ENCODE measurements at places on chromosomes 12 and 14.

GRCh38 chr12:62291864-62292760, 31.9 kb downstream of the USP15 start:
- H3K36me3 ChIP-seq: peaks cover 5% of the 10 kb centered on the region
- H3K27ac ChIP-seq: no peak overlapping the region
- no peaks in the 10 kb centered on the region for H3K27me3 ChIP-seq

GRCh38 chr12:88836156-88836555, 255.9 kb upstream of the KITLG start:
- H3K4me3 ChIP-seq: no peak overlapping the region
- H3K4me1 ChIP-seq: no peaks in the 10 kb centered on the region
- no peaks in the 10 kb centered on the region for H3K36me3 ChIP-seq
- no peak overlapping the region for H3K27ac ChIP-seq

DNA sequence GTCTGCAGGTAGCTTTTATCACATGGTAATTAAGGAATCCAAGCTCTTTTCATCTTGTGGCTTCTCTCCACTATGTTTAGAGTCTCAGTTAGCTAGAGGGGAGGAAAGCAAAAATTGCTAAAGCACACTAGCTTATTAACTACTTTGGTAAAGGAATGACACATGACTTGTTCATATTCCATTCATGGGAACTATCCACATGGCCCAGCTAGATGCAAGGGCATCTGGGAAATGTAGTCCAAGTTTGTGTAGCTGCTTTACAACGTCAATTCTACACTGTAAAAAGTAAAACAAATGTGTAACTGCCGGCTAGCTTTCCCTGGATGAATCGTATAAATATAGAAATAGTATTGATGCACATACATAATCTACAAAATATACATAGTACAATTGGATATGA, 244.5 kb upstream of the LRFN5 start:
- H3K27ac ChIP-seq: no peak overlapping the region
- no peak for DNase-seq
- H3K4me3 ChIP-seq: no peak overlapping the region
- H3K36me3 ChIP-seq: no peaks in the 10 kb centered on the region

- no peaks in the 10 kb centered on the region for H3K36me3 ChIP-seq
- no peaks in the 10 kb centered on the region for H3K4me1 ChIP-seq
- H3K27ac ChIP-seq: no peak overlapping the region
- H3K27me3 ChIP-seq: no peaks in the 10 kb centered on the region
These were observed 28.4 kb upstream of the BDKRB2 start for GRCh38 chr14:96176275-96176674.

- no peaks in the 10 kb centered on the region for H3K27me3 ChIP-seq
- no peak for DNase-seq
- no peaks in the 10 kb centered on the region for H3K36me3 ChIP-seq
- H3K27ac ChIP-seq: no peak overlapping the region
- H3K4me3 ChIP-seq: no peak overlapping the region
These were observed 166.6 kb upstream of the PELI2 start for GRCh38 chr14:55951341-55952206.

DNA sequence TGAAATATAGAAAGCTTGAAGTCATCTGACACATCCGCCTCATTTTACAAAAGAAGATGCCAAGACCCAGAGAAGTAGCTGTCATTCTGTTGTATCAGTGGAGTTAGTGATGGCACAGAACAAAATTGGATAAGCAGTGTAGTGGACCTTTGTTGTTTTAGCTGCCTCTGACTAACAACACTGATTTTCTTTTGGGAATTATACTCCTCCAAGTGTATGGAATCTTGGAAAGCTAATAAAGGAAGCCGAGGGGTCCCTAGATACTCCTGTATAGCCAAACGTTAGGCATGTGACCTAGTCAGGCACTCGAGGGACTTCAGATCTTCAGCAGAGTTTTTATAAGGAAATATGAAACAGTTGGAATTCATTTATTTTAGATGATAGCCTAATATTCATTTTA, 94.5 kb downstream of the OTOGL start:
- no peak overlapping the region for H3K4me3 ChIP-seq
- H3K36me3 ChIP-seq: no peaks in the 10 kb centered on the region
- H3K4me1 ChIP-seq: no peaks in the 10 kb centered on the region
- H3K27me3 ChIP-seq: no peaks in the 10 kb centered on the region
- DNase-seq: no peak

DNA sequence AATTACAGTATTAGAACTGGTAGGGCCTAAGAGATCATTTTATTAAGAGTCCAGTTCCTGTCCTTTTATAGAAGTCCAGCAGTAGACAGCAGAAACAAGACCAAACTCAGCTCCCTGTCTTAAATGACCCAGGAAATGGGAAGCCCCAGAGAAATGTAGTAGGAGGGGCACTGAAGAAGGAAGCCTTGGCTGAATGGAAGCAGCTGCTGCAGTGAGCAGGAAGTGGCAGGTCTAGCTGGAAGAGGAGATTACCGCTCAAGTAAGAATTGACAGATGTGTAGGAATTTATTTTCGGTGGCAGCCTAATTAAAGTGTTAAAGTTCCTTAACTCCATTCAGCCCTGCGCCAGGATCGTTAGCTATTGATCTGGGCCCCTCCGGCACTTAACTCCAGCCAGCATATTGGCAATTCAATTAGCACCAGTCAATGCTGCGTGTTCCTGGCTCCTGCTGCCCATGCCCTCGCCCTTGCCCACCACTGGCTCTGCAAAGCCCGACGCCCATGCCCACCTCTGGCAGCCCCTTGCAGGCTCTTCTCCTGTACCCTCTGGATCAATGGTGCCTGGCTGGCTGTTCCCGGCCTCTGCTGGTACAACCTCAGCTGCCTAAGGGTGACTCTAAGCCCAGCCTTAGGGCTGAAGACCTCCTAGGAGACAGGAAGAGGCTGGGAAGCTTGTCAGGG, 21.1 kb downstream of the ZFHX2 start:
- no peak overlapping the region for H3K27ac ChIP-seq
- no peak for DNase-seq
- H3K27me3 ChIP-seq: no peaks in the 10 kb centered on the region
- no peak overlapping the region for H3K4me3 ChIP-seq
- no peaks in the 10 kb centered on the region for H3K4me1 ChIP-seq
- no peaks in the 10 kb centered on the region for H3K36me3 ChIP-seq

- H3K27ac ChIP-seq: no peak overlapping the region
- H3K27me3 ChIP-seq: no peaks in the 10 kb centered on the region
- no peak overlapping the region for H3K4me3 ChIP-seq
- no peak for DNase-seq
- peaks cover 71% of the 10 kb centered on the region for H3K36me3 ChIP-seq
- H3K4me1 ChIP-seq: no peaks in the 10 kb centered on the region
These were observed 35.3 kb downstream of the METAP2 start for GRCh38 chr12:95509300-95509699.

- no peak overlapping the region for H3K4me3 ChIP-seq
- DNase-seq: no peak
- peaks cover 6% of the 10 kb centered on the region for H3K4me1 ChIP-seq
- H3K27me3 ChIP-seq: no peaks in the 10 kb centered on the region
- no peak overlapping the region for H3K27ac ChIP-seq
These were observed 14.2 kb downstream of the SSH1 start for GRCh38 chr12:108843187-108843586.

GRCh38 chr12:95114766-95115405, 41.5 kb upstream of the NR2C1 start:
- H3K27me3 ChIP-seq: no peaks in the 10 kb centered on the region
- no peak overlapping the region for H3K4me3 ChIP-seq
- no peaks in the 10 kb centered on the region for H3K4me1 ChIP-seq
- H3K27ac ChIP-seq: no peak overlapping the region

All from B cell (primary cell).